SK-N-MC (cell line): ENCODE measurements at places on chromosomes 1 and 21.

- no peak for DNase-seq
These were observed 36.5 kb downstream of the LRRIQ3 start for GRCh38 chr1:74161497-74161896.

GRCh38 chr1:171981303-171981702 lies 140.0 kb downstream of the DNM3 start:
- DNase-seq = peak; percentile 34

GRCh38 chr1:179154437-179154836 lies 72.6 kb downstream of the TOR3A start:
- DNase-seq = no peak

DNA sequence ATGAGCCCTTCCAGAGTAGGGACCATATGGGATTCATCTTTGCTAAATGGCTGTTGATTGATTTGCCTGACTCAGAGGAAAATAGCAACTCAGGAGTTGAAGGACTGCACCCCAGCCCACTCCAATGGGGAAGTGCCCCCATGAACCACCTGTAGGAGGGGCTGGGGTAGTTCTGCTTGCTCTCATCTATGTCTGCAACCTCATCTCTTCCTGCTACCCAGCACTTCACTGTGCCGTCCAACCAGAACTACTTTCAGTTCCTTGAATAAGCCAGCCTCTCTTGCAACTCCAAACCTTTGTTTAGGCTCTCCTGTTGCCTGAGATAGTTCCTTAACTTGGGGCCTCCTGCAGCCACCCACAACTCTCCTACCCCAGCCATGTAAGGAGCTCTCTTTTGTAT lies 26.6 kb downstream of the BEND5 start:
- no peak for DNase-seq

- no peak for DNase-seq
These were observed 18.5 kb upstream of the GNG12 start for GRCh38 chr1:67851800-67852199.

DNA sequence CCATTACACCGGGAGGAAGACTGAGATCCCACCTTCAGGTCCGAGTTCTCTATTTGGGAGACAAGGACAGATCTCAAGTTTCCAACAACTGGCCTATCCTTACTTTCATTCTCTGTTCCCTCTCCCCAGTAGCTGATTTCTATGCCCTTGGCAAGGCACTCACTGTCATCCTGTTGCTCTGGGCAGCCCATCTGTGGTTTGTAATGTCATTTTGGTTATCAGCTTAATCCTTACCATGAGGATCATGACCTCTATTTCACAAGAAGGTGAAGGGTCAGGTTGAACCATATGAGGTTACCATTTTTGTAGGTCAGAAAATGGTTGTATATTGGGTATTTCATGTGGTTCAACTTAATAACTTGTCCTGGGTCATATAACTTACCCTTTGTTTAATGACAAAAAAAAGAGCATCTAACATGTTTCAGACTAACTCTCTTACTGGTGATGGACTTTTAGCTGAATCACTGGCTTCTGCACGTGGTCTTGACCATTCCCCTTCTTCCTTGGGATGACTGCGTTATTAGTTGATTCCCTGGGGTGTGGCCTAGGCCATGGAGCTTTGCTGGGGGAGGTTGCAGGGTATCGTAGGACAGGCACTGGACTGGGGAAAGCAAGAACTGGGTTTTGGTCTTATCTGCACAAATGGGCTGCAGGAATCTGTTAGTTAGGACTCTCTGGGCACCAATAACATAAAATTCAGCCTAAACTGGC lies 120.2 kb downstream of the ACTL8 start:
- no peak for DNase-seq

DNA sequence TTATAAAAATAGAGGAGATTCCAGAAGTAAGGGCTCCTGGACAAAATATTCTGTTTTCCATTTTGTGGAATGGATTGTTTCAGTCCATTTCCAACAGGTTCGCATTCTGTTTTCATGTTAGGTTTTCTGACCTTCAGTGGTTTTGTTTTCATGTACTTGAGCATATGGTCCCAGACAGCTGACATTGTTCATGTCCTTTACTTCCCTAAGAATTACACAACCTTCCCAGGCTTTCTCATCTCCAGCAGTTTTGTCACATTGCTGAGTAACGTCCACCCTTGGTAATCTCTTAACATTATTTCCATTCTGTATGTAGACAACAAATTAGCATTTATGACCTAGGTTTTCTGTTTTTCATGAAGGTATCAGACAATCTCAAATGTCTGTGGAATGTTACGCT lies 21.0 kb upstream of the ERRFI1 start:
- DNase-seq = no peak

GRCh38 chr21:42171091-42172053 lies 47.6 kb upstream of the ABCG1 start:
- no peak for DNase-seq

DNA sequence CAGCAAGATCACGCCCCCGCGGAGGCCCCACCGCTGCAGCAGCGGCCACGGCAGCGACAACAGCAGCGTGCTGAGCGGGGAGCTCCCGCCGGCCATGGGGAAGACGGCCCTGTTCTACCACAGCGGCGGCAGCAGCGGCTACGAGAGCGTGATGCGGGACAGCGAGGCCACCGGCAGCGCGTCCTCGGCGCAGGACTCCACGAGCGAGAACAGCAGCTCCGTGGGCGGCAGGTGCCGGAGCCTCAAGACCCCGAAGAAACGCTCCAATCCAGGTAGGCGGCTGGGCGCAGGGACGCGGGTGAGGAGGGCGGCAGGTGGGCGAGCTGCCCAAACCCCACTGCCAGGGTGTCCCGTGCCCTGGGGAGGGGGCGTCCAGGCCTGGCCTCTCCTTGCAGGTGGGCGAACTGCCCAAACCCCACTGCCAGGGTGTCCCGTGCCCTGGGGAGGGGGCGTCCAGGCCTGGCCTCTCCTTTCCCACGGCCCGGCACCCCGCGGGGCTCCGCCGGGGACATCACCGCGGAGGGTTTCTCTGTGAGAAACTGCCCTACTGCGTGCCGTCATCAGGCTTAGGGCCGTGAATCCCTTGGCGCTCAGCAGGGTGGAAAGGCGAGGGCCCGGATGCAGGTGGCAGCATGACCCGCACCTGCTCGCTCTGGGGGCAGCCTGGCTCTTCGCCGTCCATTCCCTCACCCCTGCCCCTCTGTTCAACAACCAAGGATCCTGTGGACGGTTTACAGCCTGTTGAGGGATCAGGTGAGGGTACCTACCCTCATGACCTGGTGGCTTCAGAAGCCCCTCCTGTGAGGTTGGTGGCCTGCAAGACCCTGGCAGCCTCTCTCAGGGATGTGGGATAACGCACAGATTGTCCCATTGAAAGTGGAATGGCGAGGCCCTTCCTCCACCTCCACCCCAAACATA lies 534.0 kb downstream of the KIF26B start:
- no peak for DNase-seq

GRCh38 chr1:179340918-179341317 lies 24.9 kb upstream of the AXDND1 start:
- DNase-seq = no peak

DNA sequence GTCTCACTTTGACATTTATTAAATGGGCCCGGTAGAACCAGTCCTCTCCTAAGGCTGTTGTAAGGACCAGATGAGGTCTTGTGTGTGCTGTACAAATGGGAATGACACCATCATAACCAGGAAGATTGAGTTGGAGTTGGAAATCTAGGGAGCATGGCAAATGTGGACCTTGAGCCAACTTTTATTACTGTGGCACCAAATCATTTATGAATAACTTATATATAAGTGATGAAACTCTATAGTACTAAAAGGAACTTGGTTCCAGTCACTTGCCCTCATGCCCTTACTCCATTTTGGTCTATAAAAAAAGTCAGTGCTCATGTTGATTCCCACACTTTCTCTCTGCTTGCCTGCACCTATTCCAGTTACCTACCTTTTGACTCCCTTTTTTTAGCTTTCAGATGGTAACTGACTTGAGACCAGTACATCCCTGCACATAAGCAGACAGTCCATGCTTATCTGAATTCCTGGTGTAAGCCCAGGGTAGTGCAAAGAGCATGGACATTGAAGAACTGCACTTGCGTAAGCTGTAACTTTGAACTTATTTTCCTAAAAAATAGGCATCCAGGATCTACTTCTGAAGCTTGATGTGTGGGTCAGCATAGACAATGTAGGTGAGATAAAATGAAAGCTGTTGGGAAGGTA lies 210.6 kb downstream of the PBX1 start:
- no peak for DNase-seq
